Glutamatergic neuron (in vitro differentiated cells): ENCODE measurements at places on chromosomes 7 and 10.

GRCh38 chr10:69080226-69080625 is 7.7 kb upstream of the SRGN start:
- no peak for DNase-seq

DNA sequence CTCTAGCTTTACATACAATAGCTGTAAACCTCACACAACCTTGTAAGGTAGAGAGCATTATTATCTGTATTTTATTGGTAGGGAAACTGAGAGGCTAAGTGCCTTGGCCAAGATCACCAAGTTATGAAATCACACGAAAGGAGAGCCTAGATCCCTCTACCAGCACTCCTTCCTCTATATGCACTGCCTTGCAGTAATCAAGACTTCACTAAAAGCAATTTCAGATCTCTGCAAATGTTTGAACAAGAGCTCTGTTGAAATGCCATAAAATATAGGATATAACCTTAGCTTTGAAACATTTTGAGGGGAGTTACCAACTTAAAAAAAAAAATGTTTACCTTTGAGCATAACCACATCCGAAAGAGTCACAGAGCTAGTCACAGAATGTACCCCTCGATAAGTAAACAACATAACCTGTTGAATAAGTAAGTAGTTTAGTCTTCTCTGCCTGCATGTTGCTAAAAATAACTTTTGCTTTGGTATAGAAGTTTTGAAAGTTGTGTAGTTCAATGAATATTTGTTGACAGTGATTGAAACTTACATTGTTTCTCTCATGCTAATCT is 709.4 kb downstream of the AUTS2 start:
- no peak for DNase-seq

GRCh38 chr7:200290-200689 is 7.9 kb downstream of the FAM20C start:
- no peak for DNase-seq

DNA sequence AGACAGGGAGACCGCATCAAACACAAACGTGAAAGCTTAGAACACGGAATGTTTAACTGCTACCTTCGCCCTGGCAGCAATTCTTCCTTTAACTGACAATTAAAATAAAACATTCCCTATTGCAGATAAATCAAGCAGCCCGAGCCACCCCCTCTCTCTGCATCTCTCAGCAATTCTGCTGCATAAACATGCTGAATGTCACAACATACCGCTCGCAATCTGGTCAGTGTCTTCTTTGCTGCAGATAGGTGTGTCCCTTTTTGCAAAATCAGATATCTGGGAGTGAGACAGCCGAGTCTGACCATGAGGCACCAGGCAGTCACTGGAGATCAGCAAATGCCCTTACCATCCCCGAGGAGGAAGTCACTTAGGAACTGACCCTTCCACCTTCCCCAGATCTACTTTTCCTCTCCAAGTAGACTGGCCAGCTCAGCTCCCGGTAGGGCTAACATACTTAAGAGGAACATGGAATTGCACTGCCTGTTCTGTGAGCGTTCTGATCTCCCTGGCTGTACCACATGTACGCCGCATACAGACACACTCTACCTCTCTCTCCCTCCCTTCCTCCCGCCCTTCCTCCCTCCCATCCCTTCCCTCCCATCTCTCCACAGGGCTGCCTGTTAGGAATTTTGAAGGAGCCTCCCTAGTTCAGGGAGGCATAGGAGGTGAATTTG is at the start of gene FRMD4A:
Gene FRMD4A, minus strand, starts transcription at position 537 of the 674 bp plus-strand sequence.
- no peak for DNase-seq

- DNase-seq, result no peak
These were observed 15.1 kb upstream of the LMTK2 start for GRCh38 chr7:98091523-98091922.

- no peak for DNase-seq
These were observed 318.4 kb downstream of the GLRX3 start for GRCh38 chr10:130454543-130455000.

DNA sequence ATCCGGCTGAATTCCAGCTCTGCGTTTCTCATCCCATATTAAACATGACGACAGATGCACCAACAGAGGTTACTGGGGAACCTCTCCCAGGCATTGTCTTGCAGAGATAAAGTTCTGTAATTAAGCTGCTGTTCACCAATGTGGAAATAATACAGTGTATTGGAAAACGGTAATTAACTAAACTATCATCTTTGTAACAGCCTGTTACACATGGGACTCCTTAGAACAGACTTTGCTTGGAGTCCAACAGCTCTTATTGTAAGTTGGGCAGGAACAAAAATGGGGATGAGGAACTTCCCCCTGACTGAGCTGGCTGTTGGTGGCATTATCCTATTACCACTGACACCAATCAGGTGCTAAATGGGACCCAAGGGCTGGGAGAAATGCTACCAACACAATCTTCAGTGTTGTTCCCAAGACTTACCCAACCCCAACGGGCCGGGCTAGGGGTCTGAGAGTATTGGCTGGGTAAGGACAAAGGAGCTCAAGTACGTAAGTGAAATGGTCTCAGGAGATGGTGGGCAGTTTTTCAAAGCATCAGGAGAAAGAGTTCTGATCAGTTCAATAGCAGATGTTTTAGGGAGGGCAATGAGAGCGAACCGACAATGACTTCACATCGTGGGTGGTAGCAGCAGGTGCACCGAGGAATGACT is 759.4 kb downstream of the GRID1 start:
- no peak for DNase-seq

DNA sequence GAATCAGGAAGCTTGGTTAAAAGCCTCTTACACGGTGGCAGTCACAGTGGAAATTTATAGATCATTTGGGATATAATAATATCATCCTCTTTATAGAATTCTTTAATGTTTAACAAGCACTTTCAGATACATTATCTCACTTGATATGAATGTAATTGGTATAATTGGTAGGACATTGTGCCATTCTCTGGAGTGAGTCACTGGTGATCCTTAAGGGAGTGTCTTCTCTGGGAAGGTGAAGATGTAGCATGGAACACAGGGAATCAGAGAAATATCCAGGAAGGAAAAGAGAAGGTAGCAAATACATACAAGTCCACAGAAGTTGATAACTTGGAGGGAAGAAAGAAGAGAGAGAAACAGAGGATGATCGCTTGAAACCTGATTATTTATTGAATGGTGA is 9.8 kb downstream of the PTPRZ1 start:
- no peak for DNase-seq

DNA sequence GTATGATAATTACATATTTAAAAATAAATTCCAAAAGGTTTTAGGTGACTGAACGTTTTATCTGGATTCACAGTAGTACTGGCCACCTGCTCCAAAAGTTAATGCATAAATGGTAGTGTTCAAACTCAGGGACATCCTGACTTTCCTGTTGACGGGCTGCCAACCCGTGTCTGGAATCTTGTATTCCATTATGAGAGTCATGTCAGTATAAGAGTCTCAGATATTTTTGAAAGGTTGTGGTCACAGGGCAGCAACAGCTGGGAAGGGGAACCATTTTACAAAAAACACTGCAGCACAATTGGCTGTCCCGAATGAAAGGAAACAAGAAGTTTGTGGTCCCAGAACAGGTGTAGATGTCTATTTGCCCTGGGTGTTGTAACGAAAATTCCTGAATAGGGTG is 2.8 kb downstream of the TDRD1 start:
- DNase-seq, result no peak

DNA sequence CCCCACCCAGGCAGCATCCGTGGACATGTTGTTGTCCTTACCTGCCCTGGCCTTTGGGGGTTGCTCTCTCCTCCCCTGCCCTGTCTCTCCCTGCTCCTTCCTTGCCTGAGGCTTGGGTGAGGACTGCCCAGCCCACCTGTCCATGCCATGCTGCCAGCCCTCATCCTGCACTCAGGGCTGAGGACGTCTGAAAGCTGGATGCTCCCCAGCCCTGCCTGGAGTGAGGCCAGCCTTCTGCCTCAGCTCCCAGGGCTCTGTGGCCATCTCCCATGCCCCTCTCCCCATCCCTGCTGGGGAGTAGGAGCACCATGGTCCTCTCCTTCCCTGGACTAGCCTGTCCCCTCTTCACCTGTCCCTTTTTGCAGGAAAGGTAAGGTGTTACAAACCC is 68.4 kb downstream of the RAMP3 start:
- DNase-seq, result no peak
